ENCODE measurements at places on chromosomes 1 and 21.

- DNase-seq: no peak
Measured at GRCh38 chr1:99062192-99062591, 57.5 kb upstream of the PLPPR5 start.

DNA sequence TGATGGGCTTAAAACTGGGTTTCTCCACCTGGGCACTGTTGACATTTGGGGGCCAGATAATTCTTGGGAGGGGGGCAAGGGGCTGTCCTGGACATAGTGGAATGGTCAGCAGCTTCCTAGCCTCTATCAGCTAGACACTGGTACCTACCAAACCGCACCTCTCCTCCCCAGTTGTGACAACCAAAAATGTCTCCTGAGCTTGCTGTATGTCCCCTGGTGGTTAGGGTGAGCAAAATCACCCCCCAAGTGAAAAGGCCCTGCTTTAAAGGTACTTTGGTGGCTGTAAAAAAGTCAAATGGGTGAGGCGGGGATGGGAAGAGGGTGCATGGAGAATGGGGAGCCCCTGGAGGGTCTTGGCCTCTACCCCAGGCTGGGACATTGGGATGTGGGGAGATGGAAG is 182.0 kb downstream of the IGSF21 start:
- DNase-seq: no peak

DNA sequence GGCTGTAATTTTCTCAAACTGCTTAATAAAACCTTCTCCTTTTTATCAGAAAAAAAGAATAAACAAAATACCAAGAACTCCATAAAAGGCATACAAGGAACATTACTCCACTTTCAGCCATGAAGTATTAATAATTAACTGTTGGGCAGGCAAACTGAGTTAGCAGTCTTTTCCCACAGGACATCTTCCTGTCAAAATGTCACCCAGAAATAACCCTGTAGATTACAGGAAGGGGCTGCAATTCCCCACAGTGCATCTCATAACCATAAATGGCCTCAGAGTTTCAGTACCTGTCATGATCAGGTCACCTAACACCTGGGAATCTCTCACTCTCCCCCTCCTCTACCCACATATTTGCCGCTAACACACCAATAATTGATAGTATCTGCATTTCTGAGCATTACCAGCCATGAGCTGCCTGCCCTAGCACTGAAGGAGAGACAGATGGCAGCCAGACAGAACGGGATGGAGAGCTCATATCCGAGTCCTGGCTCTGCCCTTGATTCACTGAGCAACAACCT is 475.0 kb downstream of the SMYD3 start:
- DNase-seq: no peak

DNA sequence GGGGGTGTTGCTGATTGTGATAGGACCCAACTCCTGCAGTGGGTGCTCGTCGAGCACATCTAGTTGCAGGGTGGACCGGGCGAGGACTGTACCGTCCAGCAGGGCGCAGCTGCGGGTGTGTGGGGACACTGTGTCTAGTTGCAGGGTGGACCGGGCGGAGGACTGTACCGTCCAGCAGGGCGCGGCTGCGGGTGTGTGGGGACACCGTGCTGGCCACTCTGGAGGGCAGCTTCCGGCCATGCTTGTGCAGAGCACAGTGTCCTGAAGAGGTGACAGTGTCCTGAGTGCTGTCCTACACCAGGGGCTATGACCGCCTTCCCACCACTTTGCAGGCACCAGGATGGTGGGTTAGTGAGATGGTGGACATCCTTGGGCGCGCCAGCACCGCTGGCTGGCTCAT is 4.6 kb upstream of the TRPM2 start:
- DNase-seq: no peak

- DNase-seq: no peak
Measured at GRCh38 chr1:221514806-221515205, 227.1 kb downstream of the DUSP10 start.

DNA sequence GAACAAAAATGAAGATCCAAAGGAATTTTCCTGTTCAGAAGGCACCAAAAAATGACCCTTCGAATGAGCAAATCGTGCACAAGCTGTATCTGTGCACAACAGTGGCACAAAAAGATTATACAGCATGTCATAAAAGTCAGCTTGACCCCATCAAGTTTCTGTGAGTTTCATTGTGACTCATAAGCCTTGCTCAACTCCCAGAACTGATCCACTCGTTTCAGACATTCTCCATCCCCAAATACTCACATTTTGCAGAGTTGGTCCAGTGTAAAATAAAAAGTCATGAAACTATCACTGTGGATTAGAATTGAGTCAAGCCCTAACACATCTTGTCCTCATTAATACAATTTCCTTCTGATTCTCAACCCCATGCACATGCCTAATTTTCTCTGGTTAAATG is 174.7 kb upstream of the PKN2 start:
- DNase-seq: no peak

DNA sequence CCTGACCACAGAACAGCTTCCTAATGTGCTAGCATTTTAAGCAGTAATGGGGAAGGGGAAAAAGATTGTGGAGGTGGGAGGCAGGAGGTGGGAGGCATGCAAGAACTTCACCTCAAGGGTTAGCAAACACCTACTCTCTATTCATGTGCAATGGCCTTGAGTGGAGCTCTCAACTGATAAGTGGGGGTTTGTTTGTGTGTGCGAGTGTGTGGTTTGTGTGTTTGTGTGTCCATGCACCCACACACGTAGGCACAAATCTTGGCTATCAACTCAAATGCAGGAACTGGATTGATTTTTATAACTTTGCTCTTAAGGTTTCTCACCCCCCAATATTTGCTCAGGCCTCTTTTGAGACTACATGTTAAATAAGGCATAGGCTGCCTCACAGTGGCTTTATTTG is 78.6 kb downstream of the SYT6 start:
- DNase-seq: no peak

- DNase-seq: no peak
Measured at GRCh38 chr1:153803470-153804056, 28.4 kb downstream of the SLC27A3 start.

DNA sequence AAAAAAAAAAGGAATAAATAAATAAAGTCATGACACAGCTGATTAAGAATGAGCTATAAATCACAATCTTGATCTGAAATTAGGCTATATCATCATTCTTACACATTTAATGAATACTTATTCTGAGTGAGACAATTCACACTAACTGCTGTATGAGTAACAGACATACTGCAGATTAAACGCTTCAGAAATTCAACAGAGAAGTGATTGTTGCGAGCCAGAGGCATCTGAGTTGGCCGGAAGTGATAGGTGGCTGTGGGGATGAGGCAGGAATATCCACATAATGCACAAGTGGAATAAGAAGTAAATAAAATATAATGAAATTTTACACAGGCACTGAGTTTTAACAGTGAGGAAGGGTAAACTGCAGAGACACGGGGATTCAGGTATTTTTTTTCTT is 142.4 kb downstream of the APP start:
- DNase-seq: no peak

- DNase-seq: no peak
Measured at GRCh38 chr1:214019499-214019898, 31.7 kb downstream of the PROX1 start.

DNA sequence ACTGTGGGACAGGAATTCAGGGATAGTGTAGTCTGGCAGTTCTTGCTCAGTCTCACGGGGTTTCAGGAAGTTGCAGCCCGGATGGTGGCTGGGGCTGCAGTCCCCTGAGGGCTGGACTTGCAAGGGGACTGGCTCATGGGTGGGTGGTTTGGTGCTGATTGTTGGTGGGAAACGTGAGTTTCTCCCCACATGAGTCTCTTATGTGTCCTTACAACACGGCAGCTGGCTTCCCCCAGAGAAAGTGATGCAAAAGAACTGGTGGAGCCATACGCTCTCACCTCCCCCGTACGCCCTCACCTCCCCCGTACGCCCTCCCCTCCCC is 64.9 kb downstream of the EVA1C start:
- no peak for DNase-seq

GRCh38 chr1:96296991-96297390 is 424.6 kb upstream of the PTBP2 start:
- no peak for DNase-seq

- peak; percentile 64 for DNase-seq
Measured at GRCh38 chr21:39867198-39867650, at the start of gene PCP4. PCP4 (plus strand) TSS chr21:39867438; CDS start chr21:39867502, 64 bp downstream.

GRCh38 chr1:70518106-70518505 is 107.0 kb downstream of the CTH start:
- DNase-seq: no peak

GRCh38 chr21:44418108-44418875 is 37.0 kb upstream of the LRRC3 start:
- DNase-seq: no peak

- DNase-seq: no peak
Measured at GRCh38 chr1:94709891-94710581, 110.1 kb upstream of the SLC44A3 start.

- no peak for DNase-seq
Measured at GRCh38 chr1:107318932-107319331, 178.1 kb downstream of the NTNG1 start.

GRCh38 chr1:243411472-243411871 is 155.6 kb downstream of the SDCCAG8 start:
- DNase-seq: no peak

- DNase-seq: no peak
Measured at GRCh38 chr1:201359873-201360210, 17.6 kb downstream of the TNNT2 start.

- DNase-seq: no peak
Measured at GRCh38 chr1:219430419-219430818, 182.5 kb downstream of the ZC3H11B start.

DNA sequence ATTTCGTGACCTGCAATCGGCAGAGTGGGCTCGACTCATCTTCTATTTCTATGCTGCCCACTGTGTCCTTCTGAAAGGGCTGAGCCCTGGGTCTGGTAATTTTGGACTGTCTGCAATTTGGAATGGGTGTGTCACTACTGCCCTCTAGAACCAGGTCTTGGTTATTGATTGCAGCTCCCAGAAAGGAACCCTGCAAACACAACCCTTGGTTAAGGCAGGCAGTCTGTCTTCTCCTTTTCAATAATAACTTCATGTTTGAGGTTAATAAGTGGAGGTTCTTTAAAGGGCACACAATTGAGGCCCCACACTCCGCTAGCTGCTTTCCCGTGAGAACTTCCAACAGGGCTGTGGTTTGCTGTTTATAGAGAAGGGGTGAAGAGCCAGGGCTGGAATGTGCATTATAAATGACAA is 79.9 kb upstream of the LYST start:
- DNase-seq: peak; percentile 73

DNA sequence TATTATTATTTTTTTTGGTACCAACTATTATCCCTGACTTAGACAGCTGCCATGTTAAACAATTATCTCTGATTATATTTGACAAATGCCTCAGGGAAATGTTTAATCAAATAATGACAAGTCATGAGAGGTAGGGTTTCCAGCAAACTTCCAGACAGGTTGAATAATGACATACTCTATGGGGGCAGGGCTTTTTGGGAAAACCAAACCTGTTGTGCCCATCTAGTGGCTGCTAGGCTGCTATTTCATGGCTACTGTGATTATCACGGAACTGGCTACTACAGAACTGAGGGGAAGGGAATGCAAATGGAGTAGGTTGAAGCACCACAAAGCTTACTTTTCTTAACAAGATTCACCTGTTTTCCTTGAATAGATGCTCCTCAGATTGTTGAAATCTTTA is 77.6 kb downstream of the DUSP10 start:
- peak; percentile 14 for DNase-seq

DNA sequence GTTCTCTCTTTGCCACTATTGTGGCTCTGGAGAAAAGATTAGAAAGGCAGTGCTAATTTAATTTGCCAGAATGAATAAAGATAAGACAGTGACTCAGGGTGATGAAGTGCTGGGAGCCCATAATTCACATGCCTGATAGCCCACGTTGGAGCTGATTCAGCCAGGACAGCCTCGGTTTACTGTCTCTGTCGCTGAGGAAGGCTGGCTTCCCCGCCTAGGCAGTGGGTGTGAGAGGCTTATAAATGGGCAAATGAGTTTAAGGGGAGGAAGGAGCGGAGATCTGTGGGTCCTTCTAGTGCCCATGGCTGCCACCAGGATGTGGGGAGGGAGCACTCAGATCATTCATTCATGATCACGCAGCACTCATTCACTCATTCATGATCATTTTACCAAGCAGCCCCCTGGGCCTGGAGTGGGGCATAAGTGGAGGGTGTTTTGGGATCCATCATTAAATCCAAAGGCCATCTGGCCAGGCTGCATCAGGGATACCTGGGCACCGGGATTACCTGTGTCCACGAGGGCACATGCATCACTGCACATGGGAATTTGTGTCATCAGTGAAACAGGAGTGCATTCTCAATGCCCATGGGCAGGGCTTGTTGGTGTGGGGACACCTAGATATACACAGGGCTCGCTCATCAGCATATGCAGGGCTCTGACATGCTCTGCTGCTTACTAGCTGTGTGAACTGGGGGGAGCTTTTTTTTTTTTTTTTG is 315.4 kb downstream of the MATN1 start:
- no peak for DNase-seq

DNA sequence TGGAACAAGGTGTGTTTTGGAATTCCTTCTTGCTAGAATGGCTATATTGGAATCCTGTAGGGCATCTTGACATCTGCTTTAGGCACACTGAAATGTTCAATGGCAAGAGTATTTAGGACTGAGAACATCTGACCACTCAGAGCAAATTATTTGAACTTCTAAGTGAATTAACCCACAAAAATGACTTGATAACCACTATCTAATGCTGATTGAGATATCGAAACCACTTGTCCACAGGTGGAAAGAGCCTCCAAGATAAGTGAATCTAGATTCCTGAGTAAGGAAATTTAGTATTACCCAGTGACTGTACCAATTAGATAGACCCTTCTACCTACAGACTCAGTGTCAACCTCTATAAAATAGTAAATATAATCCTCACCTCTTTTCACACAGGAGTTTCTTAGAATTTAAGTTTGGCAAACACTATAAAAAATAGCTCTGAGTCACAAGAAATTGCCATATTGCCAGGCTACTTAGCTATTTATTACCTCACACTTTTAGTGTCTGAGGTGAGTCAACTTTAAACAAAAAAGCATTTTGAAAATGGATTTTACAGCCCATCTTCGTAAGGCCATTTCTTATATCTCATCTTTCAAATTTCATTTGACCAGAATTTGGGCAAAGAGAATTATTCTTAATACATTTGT is 421.8 kb downstream of the PTBP2 start:
- DNase-seq: no peak

DNA sequence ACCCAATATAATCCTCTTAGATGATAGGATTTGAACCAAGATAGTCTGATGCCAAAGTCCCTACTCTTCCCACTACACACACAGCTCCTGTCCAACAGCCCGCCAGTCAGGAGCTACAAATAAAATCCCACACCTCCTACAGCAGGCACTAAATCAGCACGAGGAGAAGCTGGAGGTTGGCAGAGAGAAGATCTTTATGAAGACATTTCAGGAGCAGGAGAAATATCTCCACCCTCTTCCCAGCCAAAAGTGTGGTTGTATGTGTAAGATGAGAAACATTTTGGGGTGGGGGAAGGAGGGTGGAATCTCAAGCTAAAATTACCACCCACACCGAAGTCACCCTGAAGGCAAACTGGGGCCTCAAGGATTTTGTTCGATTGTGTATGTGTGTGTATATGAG is 54.5 kb downstream of the PLXNA2 start:
- DNase-seq: no peak

DNA sequence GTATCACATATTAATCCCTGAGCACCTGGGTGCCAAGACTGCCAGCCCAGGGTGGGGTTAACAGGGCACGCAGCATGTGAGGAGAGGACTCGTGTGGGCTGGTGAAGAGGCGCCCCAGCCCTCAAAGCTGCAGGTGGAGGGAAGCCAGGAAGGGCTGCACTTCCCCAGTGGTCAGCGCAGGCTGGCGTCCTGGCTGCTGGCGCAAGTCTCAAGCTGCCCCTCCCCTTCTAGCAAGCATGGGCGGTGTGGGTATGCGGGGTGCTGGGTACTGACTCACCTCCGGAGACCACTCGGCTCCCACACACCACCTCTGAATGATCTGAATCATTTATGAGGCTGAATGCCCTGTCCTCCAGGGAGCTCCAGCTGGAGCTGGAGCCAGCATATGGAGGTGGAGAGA is 44.0 kb downstream of the EIF2D start:
- no peak for DNase-seq
